ENCODE measurements at places on chromosomes 13 and 19. TPM values are rescaled to one million over a fixed set of nuclear protein-coding genes. Genes with fewer than 3 reads are reported as not detected.

PGLYRP2 gene
- not detected for total RNA-seq

FCAR gene
- 0.70 TPM for total RNA-seq

SIGLEC14 gene
- 0.86 TPM for total RNA-seq

PSG11 gene
- total RNA-seq: 0.37 TPM

KCTD12 gene
- total RNA-seq: 3.8 TPM

GFY gene
- total RNA-seq: not detected

FXYD7 gene
- 17.1 TPM for total RNA-seq

KCNN1 gene
- not detected for total RNA-seq

LRRC4B gene
- not detected for total RNA-seq

GRIN3B gene
- total RNA-seq: not detected

CAPNS1 gene
- 323 TPM for total RNA-seq

ACP7 gene
- not detected for total RNA-seq

LILRB3 gene
- total RNA-seq: 6.2 TPM
